ENCODE measurements at places on chromosomes 11 and 22. TPM values are rescaled to one million over a fixed set of nuclear protein-coding genes. Genes with fewer than 3 reads are reported as not detected.

DNA sequence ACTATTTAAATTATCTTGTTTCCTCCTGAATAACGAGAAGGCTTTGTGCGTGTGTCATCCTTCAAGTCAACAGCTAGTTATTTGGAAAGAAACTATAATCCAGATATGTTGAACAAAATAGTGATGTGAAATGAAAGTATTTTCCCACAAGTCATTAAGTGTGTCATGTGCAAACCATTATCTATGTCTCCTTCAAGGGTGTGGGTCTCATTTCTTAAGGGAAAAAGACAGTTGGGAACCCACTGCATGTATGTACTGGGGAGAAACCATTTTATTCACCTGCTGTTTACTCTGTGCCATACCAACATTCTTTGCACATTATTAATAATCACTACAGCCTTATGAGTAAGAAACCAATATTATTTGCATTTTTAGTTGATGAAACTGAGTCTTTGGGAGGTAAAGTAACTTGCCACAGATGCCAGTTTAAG, 145.3 kb upstream of the CTSC start:
- no peak for DNase-seq

DNA sequence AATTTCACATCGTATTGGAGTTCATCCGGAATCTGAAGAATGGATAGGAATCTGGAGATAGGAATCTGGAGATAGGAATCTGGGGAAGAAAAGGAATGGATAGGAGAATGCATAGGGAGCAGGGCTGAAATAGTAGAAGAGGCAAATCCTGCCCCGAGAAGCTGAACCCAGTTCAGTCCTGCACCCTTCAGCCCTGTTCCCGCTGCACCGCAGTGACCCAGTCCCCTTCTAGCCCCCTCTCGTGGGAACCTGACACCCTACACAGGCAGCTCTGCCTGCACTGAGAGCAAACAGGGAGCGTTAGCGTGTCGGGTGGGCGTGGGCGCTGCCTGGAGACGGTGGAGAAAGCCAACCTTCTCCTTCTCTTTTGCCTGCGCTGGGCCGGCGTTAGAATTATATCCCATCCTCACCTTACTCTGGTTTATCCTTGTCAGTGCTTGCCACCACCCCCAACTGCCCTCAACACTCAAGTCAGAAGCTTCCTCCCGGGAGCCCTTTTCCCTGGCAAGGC, 1.0 kb upstream of the CCKBR start:
- no peak for DNase-seq

Gene TRIM66
- 3.7 TPM for total RNA-seq

Gene SCT
- total RNA-seq, result not detected

GRCh38 chr11:18490319-18490718, 34.7 kb downstream of the LDHAL6A start:
- no peak for DNase-seq

Gene MYOD1
- not detected for total RNA-seq

Gene MMP7
- total RNA-seq, result 5.9 TPM

DNA sequence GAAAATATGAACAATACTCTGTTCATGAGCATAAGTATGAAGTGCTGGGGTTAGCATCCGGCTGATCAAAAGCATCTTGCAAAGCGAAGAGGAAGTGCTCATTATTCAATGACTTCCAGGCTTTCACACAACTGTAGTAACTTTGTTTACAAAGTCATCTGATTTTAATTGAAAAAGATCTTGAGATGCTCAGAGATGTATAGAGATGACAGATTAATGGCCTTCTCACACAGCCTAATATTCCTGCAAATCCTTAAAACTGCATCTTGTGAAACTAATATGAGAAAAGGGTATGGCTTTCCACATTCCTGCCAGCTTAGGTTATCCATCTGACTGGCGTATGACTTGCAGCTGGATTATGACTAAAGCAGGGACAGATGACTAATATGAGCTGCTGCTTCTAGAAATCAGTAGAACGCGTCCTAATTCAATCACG, 125.4 kb downstream of the CASP12 start:
- DNase-seq, result no peak

DNA sequence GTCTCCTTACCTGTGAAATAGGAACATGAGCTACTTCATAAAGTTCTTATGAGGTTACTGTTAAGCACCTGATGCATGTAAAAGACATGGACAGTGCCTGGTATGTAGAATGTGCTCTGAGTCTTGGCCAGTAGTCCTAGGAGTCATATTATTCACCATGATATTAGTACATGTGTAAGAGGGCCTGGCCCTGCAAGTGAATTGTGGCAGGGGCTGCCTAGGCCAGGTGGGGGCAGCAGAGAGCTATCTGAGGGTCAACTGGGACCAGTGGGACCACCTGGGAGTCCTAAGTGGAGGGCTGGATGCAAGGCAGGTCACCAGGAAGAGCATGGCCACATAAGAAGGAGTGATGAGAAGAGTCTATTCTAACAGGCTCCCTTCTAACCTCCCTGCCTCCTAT, 529.5 kb downstream of the SOX6 start:
- peak; percentile 52 for DNase-seq

DNA sequence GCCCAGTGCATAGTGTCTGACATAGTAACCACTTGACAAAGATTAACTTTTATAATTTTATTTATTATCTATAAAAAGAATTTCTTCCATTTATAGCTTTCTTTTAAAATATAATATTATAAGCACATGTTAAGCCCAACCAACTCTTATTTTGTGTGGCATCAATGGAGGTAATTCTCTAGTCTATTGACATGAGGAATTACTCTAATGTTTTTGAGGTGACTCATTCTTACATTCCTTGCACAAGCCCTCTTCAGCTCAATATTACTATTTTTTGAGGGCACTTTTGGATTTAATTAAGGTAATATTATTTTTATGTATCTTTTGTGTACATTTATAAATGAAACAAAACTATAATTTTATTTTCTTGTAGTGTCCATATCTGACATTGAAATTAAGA, 59.6 kb downstream of the AASDHPPT start:
- DNase-seq, result no peak

DNA sequence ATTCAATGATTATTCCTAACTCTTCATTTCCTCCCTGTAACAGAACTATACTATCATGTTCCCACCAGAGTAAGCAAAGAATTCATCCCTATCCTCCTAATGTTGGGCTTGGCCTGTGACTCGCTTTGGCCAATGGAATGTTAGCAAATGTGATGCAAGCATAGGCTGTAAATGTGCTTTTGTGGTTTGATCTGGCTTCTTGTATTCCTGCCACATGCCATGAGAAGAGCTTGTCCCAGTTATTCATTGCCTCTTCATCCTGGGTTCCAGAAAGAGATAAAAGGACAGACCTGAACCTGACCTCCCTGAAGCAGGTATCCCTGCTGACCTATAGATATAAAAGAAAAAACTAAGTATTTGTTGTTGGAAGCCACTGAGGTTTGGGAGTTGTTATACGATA, 51.0 kb downstream of the SYTL2 start:
- peak; percentile 33 for DNase-seq
